Neuronal stem cell (in vitro differentiated cells): ENCODE measurements at places on chromosomes 6 and 20.
A peak's percentile ranks its signal among the peaks of the same experiment; 100 is the strongest.

DNA sequence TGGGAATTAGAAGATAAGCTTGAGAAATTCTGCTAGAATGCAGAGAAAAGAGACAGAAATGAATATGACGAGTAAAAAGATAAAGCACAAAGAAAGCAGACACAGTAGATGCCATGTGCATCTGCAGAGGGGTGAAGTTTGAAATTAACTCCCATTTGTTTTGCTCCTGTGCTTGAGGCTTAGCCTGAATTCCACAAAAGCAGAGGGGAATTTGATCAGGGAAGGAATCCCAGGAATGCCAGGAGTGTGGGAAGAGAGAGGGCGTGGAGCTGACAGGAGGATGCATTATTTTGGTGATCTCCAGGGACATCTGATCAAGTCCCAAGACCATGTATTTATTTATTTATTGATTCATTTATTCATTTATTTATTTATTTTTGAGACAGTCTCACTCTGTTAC, 55.6 kb downstream of the SLC22A1 start:
- no peak overlapping the region for H3K4me3 ChIP-seq
- peak; percentile 44 for DNase-seq
- H3K36me3 ChIP-seq: no peaks in the 10 kb centered on the region
- H3K27ac ChIP-seq: no peak overlapping the region

DNA sequence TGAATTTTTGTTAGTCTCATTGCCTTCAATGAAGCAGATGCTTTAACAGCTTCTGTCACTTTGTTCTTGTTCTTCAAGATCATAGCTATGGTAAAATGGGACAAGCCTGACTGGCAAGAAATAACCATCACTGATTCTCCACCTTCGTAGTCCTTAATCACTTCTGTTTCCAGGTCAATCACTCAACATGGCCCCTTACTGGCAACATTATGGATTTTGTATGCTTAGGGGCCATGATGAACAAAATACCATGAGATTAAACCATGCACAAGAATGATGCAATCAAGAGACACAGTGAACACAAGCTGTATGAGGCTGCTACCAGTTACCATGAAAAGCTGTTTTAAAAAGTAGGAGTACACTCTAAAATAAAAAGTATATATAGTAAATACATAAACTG, 32.8 kb downstream of the ADNP start:
- H3K36me3 ChIP-seq: peaks cover 43% of the 10 kb centered on the region
- no peaks in the 10 kb centered on the region for H3K27me3 ChIP-seq
- DNase-seq: no peak

DNA sequence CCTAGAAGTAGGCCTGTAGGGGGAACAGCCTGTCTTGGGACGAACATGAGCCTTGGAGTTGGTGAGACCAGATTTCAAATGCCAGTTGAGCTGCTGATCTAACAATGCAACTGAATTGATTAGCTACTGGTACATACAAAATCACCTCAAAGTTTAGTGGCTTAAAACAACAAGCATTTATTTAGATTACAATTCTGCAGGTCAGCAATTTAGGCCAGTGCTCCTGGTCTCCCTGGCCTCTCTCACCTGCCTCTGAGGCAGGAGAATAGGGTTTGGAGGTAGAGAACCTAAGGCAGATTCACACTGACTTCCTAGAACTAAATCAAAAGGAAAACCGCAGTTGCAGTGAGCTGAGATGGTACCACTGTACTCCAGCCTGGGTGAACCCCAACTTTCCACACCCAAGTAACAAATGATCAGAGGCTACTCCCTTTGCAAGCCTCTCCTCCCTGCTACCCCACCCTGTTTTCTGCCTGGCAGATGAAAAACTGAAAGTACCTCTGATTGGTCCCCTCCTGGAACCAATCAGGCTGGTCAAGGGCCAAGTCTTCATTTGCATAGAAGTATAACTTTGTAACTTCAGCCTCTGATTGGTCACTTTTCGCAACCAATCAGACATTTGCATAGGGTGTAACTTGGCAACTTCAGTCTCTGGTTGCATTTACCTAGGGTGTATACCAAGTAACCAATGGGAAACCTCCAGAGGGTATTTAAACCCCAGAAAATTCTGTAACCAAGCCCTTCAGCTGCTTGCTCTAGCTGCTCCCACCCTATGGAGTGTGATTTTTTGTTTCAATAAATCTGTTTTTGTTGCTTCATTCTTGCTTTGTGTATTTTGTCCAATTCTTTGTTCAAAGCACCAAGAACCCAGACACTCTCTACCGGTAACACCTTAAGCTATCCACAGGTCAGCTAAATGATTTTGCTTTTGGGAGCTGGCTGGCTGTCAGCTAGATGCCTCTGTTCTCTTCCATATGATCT, 8.1 kb upstream of the UBR2 start:
- DNase-seq: no peak
- no peaks in the 10 kb centered on the region for H3K27me3 ChIP-seq
- H3K4me3 ChIP-seq: no peak overlapping the region
- no peaks in the 10 kb centered on the region for H3K36me3 ChIP-seq
- H3K27ac ChIP-seq: no peak overlapping the region

GRCh38 chr6:123848347-123848746, 44.7 kb downstream of the NKAIN2 start:
- no peaks in the 10 kb centered on the region for H3K4me1 ChIP-seq
- no peaks in the 10 kb centered on the region for H3K27me3 ChIP-seq
- no peak overlapping the region for H3K27ac ChIP-seq
- no peak for DNase-seq

DNA sequence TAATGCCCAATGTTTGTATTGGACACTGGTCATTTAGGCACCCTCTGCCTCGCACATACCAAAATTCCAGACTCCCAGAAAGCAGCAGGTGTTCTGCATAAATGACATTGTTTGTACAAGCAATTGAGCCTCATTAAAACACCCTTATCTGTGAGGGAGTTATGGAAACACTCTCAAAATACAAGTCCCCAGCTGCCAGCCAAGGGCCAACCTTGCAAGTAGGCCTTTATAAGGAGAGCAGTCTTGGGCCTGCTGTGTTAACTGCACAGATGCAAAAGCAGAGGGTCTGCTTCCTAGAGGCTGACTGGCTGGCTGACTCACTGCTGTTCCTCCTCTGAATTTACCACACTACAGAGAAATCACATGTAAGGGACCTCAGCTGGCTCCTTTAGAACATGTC, 150.4 kb upstream of the HMGN3 start:
- H3K4me1 ChIP-seq: no peaks in the 10 kb centered on the region
- no peak for DNase-seq
- H3K27me3 ChIP-seq: no peaks in the 10 kb centered on the region

DNA sequence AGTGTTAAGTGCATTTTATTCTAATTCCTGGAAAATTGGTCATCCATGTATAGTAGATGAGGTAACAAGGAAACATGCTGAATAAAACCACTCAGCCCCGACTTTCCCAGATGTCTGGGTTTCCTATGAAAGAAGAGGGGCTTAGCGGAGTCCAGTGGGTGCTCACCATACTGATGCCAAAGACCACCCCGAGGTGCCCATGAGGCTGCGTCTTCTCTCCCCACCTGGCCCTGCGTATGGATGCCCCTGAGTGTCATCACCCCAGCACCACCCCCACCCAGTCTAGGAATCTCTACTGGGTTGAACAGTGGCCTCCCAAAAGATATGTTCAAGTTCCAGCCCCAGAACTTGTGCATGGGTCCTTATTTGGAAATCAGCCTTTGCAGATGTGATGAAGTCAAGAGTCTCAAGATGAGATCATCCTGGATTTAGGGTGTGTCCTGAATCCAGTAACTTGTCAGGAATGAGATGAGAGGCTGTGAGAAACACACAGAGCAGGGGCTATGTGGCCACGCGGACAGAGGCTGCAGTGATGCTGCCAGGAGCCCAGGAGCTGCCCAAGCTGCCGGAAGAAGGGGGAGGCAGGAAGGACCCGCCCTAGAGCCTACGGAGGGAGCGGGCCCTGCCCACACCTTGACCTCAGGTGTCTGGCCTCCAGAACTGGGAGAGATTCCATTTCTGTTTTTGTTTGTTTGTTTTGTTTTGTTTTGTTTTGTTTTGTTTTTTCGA, 124.6 kb upstream of the CDH4 start:
- no peaks in the 10 kb centered on the region for H3K27me3 ChIP-seq
- peaks cover 4% of the 10 kb centered on the region for H3K4me1 ChIP-seq

GRCh38 chr6:150691463-150691862, 91.8 kb downstream of the PLEKHG1 start:
- H3K4me1 ChIP-seq: peaks cover 7% of the 10 kb centered on the region
- H3K27ac ChIP-seq: no peak overlapping the region
- H3K27me3 ChIP-seq: no peaks in the 10 kb centered on the region
- no peak for DNase-seq
- H3K36me3 ChIP-seq: no peaks in the 10 kb centered on the region
- H3K4me3 ChIP-seq: no peak overlapping the region

GRCh38 chr6:26103770-26104456, 16.7 kb downstream of the HFE start:
- DNase-seq: peak; percentile 87
- H3K27me3 ChIP-seq: no peaks in the 10 kb centered on the region
- H3K4me3 ChIP-seq: peak overlapping the region; percentile 80
- peak overlapping the region; percentile 88 for H3K27ac ChIP-seq
- peaks cover 4% of the 10 kb centered on the region for H3K4me1 ChIP-seq

- H3K4me1 ChIP-seq: no peaks in the 10 kb centered on the region
- no peaks in the 10 kb centered on the region for H3K27me3 ChIP-seq
- no peaks in the 10 kb centered on the region for H3K36me3 ChIP-seq
- no peak for DNase-seq
- H3K4me3 ChIP-seq: no peak overlapping the region
These were observed 11.7 kb upstream of the HTR1B start for GRCh38 chr6:77474973-77475372.

DNA sequence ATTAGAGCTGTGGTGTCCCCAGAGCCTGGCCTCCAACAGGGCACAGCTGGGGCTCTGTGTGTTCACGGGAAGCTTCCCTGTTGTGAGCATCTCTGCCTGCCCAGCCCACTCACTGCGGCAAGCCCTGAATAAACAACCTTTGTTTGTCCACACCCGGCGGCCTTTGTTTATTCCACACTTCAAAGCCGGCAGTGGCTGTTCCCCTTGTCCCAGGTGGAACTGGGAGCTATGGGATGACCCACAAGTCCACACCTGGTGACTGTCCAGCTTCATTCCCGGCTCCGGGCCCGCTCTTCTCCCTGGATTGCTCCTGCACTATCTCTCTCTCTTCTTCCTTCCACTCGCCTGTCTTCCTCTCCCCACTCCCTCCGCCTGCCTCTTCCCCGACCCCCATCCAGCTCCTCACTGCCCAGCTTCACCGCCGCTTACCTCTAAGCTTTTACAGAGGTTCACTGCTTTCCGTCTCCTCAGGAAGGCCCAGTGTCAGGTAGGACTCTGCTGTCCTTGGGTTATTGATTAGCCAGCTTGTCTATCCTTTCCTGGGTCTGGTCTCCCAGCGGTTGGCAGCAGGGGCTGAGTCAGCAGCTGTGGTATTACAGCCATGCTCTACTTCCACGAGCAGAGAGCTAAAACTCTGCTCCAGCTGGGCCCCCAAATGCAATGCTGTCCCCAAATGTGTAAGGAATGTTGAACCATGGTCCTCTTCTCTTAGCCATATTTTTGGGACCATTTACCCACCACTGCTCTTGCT, 17.8 kb downstream of the DACT2 start:
- no peak overlapping the region for H3K27ac ChIP-seq
- no peaks in the 10 kb centered on the region for H3K36me3 ChIP-seq
- H3K27me3 ChIP-seq: no peaks in the 10 kb centered on the region
- no peak for DNase-seq
- peaks cover 24% of the 10 kb centered on the region for H3K4me1 ChIP-seq

- no peak for DNase-seq
- peaks cover 11% of the 10 kb centered on the region for H3K4me1 ChIP-seq
- no peak overlapping the region for H3K4me3 ChIP-seq
- no peak overlapping the region for H3K27ac ChIP-seq
- no peaks in the 10 kb centered on the region for H3K36me3 ChIP-seq
These were observed 111.7 kb downstream of the FAM50B start for GRCh38 chr6:3960754-3961361.

DNA sequence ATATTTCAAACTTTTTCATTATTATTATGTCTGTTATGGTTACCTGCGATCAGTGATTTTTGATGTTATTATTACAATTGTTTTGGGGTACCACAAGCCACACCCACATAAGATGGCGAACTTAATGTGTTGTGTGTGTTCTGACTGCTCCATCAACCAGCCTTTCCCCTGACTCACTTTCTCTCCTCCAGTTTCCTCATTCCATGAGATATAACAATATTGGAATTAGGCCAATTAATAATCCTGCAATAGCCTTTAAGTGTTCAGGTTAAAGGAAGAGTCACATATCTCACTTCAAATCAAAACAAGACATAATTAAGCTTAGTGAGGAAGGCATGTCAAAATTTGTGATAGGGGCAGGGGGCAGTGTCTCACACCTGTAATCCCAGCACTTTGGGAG, 16.3 kb upstream of the POPDC3 start:
- no peak for DNase-seq
- H3K27ac ChIP-seq: no peak overlapping the region
- H3K27me3 ChIP-seq: no peaks in the 10 kb centered on the region
- H3K36me3 ChIP-seq: no peaks in the 10 kb centered on the region
- H3K4me3 ChIP-seq: no peak overlapping the region
- no peaks in the 10 kb centered on the region for H3K4me1 ChIP-seq

DNA sequence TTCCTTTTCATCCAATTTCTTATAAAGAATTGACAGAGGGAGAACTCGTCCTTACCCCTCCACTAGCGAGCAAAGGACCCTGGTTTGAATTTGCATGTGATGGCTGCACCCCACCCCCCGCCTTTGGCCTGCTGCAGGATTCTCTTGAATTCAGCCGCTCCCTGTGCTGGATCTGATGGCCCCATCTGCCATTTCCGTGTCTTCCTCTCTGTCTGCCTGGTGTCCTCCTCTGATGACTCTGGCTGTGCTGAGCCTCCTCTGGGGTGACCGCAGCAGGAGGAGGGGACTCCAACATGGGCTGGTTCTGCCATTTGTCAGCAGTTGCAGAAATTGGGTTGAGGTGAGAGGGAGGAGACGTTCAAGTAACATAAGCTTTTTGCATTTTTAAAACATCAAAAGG, 188.8 kb downstream of the DLL1 start:
- H3K4me3 ChIP-seq: no peak overlapping the region
- H3K4me1 ChIP-seq: peaks cover 7% of the 10 kb centered on the region
- no peak for DNase-seq
- no peak overlapping the region for H3K27ac ChIP-seq
- H3K27me3 ChIP-seq: no peaks in the 10 kb centered on the region
- no peaks in the 10 kb centered on the region for H3K36me3 ChIP-seq

GRCh38 chr6:42046464-42047212, 3.7 kb upstream of the TAF8 start:
- no peak for DNase-seq
- no peaks in the 10 kb centered on the region for H3K27me3 ChIP-seq
- H3K4me1 ChIP-seq: peaks cover 26% of the 10 kb centered on the region
- H3K27ac ChIP-seq: no peak overlapping the region
- no peak overlapping the region for H3K4me3 ChIP-seq
- H3K36me3 ChIP-seq: peaks cover 2% of the 10 kb centered on the region

DNA sequence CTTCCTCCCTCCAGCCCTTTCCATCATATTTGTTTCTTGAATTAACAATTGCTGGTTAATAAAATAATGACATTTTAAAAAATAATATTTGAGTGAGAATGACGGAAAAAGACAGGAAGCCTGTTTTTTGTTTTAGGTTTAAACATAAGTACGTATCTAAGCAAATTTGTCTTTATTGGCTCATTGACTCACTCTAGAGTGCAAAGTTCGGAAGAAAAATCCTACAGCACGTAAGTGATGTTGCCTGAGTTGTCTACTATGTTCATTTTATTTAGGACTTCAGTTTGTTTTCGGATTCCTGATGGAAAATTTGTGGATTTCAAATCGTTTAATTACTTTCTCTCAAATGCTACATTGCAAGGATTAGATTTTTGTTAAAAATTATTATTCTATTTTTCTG, 1435.7 kb upstream of the ADGRB3 start:
- H3K36me3 ChIP-seq: no peaks in the 10 kb centered on the region
- H3K4me1 ChIP-seq: no peaks in the 10 kb centered on the region
- no peak overlapping the region for H3K27ac ChIP-seq
- H3K4me3 ChIP-seq: no peak overlapping the region
